Hindlimb muscle (tissue), 1 donor: ENCODE measurements at places on chromosomes 5 and 9.

- DNase-seq: no peak
Observed at GRCh38 chr5:92527311-92528078, 1053.5 kb downstream of the NR2F1-AS1 start.

- no peak for DNase-seq
Observed at GRCh38 chr5:60585618-60586017, 114.3 kb downstream of the DEPDC1B start.

- no peak for DNase-seq
Observed at GRCh38 chr9:134886413-134886913, 5.9 kb downstream of the FCN2 start.

- no peak for DNase-seq
Observed at GRCh38 chr5:84724683-84725082, 340.0 kb upstream of the EDIL3 start.
